Hindlimb muscle (tissue), 1 donor: ENCODE measurements at places on chromosomes 1 and 21. TPM values are rescaled to one million over a fixed set of nuclear protein-coding genes. Genes with fewer than 3 reads are reported as not detected.

Gene DIRAS3
- polyA plus RNA-seq = 3.9 TPM

Gene ANKRD65
- polyA plus RNA-seq = 24.7 TPM

Gene ADAM30
- not detected for polyA plus RNA-seq

Gene CCDC190
- polyA plus RNA-seq = 6.7 TPM

Gene PPP1R12B
- 75.6 TPM for polyA plus RNA-seq

Gene C1orf116
- 0.12 TPM for polyA plus RNA-seq

Gene TSPEAR
- 0.14 TPM for polyA plus RNA-seq

Gene C1QB
- polyA plus RNA-seq = 30.0 TPM

Gene MYOC
- 2.4 TPM for polyA plus RNA-seq

Gene RAB42
- polyA plus RNA-seq = 7.0 TPM

Gene PIGR
- 0.04 TPM for polyA plus RNA-seq

DNA sequence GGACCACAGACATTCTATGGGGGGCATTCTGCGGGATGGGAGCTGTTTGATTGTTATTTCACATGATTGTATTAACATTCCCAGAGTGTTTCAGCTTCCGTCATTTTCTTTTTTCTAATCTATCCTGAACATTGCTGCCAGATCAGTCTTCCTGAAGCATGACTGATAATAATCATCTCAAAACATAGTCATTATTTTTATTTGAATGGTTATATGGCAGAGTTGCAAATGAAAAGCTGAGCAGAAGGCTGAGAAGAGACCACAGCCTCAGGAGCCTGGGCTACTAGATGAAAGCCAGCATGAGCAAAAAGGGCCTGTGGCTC is 109.0 kb downstream of the ERG start:
- no peak for DNase-seq

GRCh38 chr1:183094351-183094750 is 71.1 kb downstream of the LAMC1 start:
- DNase-seq = no peak

DNA sequence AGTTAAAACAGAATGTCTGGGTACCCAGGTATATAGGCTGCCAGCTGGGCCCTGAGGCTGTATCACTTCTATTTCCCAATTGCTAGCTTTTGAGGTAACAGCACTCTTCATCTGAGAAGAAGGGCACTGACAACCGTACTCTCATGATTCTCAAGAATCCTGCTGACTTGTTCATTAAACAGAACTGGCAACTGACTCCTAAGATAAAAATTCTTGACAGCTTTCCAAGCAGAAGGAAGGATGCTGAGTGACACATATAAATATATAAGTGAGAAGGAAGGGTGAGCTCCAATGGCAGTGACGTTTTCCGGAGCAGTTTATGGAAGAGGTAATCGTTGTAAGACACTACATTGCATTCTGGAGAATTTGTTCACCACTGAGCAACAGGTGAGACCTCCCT is 48.1 kb upstream of the NRIP1 start:
- no peak for DNase-seq

DNA sequence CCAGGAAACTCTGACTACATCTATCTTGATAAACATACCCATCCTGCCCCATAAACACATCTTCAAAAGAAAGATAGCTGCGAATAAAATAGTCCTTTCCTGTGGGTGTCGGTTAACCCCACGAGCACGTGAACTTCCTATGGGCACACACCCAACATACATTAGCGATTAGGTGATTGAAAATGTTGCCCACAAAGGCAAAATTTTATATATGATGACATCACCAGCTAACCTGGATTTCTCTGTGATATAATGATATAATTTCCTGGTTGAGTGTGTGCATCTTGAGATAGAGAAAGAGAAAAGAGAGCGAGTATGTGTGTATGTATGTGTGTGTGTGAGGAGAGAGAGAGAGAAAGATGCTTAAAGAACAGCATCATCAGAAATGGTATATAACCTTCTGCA is 296.1 kb downstream of the PTPRC start:
- peak; percentile 49 for DNase-seq

DNA sequence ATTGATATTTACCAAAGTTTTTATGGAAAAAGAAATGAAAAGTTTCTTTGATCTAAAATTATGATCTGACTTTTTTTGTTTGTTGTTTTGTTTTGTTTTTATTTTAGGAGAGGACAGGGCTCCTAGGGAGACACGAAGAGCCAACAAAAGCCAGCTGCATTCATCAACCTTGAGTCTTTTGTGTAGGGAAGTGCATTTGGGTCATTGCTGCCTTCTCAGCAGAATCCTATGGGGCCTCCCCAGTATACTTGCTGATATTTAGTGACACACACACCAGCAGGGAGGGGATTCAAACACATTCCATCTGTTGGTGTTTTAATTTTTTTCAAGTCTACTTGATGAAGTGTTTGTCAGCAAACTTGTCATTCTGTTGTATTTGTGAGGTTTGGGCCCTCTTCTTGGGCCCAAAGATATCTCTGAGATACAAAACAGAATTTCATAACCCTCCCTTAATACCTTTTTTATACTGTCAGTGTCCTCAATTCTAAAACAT is 203.5 kb downstream of the NTNG1 start:
- DNase-seq = no peak

DNA sequence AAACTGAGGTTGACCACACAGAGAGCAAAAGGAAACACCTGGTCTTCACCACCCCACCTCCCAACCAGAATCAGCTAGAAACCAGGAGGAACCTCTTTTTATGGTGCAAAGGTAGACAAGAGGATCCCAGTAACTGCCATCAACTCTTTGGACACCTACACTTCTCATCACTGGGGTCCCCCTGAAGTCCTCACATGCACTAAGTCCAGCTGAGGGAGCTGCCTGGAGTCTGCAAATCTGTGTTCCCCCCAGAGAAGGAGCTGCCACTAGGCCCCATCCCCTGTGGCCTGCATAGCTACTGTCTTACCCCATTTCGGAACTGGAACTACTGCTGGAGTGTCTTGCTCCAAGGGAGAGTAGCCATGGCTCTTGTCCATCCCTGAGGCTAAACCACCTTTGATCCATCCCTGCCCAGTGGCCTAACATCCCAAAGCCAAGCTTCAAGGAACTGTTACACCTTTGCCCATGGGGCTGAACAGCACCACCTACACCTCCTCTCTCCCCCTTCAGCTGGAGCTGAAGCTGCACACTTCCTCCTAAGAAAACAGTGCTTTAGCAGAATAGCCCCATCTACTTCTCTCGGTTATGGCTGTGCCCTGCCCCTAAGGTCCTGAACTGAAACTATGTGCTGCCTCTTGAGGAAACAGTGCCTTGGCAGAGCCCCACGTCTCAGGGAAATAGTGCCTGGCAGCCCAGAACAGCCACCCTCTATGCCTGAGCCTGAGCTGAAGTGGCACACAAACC is 85.4 kb upstream of the CD53 start:
- DNase-seq = no peak

- DNase-seq = peak; percentile 93
Measured at GRCh38 chr1:226186124-226187018, at the start of gene ACBD3. Gene ACBD3, minus strand, starts transcription at chr1:226186741. Its CDS starts 66 bp downstream, at chr1:226186675.

GRCh38 chr1:226590614-226591013 is 42.0 kb downstream of the STUM start:
- no peak for DNase-seq

DNA sequence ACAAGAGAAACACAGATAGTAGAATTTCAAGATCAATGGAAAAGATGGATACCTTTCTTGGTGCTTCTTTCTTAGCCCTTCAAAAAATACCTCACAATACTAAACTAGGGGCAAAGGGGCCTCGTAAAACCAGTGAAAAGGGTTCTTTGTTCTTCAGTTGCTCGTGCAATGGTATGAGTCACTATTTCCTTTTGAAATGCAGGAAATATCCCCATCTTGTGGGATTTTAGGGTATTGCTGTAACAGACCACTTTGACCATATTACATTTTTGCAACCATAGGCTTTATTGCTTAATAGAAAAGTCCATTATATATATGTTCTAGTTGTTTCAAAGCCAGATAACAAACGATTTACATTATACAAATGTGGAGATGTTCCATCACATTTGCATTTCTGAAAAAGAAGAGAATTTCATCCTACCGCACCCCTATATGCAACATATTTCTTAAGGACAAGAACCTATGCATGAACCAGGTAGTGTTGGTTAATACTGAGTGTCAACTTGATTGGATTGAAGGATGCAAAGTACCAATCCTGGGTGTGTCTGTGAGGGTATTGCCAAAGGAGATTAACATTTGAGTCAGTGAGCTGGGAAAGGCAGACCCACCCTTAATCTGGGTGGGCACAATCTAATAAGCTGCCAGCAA is 88.6 kb upstream of the PKN2 start:
- no peak for DNase-seq

GRCh38 chr1:225880636-225881035 is 1.5 kb downstream of the TMEM63A start:
- DNase-seq = no peak

DNA sequence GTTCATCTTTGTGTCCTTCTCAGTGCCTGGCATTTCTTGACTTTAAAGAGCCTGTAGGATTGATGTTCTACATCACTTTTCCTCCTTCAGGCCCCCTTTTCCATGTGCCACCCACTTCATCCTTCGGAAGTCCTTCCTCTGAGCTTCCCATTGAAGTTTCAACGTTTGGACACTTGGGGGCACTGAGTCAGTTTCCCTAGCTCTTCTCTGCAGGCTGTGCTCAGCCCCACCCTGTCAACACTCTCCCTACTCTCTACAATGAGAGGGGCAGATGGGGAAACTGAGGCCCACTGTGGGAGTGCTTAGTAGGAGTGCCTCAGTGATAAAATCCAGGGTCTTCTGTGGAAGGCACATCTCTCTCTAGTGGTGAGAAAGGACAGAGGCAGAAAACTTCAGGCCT is 11.9 kb downstream of the KCNJ10 start:
- DNase-seq = no peak

GRCh38 chr1:236741753-236742152 is 53.3 kb upstream of the MTR start:
- DNase-seq = no peak

DNA sequence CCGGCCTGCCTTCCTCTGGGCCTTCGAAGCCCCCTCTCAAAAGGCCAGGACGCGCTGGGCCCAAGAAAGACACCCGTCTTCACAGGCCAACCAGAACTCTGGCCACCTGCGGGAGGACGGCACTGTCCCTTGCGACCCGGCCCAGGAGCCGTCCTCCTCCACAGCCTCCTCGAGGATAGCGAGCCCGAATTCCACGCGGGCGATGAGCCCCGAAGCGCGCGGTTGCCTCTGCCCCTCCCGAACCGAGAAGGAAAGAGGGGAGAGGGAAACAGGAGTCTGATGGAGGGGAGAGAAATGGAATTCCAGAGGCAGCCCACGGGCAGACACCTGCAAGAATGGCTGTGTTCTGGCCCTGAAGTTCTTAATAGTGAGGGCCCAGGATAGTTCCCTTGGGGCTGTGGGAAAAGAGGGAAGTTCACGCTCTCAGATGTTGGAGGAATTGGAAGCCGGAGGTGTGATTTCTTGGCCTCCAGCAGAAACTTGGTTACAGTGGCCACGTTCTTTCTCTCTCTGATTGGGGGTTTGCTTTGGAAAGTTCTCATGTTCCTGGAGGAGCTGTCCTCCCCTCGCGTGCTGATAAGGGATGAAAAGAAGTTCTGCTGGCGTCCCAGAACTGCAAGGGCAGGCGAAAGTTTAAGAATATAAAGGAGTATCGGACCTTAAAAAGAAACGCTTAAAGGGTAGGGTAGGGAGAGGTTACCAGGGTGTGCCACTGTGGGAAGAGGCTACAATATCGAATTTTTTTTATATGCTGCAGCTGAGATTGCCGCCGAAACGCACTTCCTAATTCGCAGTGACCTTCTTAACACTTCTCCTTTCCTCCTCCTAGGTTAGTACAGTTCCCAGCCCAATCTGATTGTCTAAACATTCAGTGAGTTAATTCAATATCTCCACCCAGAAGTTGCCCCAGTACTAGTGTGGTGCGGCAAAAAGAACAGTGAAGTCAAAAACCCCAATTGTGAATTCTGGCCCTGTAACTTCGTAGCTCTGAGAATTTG is 5.8 kb upstream of the SLC44A5 start:
- peak; percentile 22 for DNase-seq

DNA sequence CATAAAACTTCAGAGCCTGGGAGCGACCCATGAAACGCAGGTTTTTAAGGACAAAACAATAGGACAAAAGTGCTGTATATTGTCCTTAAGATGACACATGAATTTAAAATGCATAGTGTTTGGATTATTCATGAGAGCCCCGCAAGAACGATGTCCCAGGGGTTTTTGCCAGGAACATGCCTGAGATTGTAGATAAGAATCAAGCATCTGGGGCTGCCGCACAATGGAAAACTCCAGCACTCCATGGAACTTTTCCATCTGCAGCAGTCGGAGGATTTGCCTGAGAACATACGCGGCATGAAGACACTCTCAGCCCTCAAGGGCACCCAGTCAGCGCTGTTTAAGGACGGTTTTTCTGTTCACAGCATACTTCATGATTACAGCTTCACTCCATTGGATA is 5.3 kb upstream of the ERG start:
- DNase-seq = no peak

- no peak for DNase-seq
Measured at GRCh38 chr1:157781048-157781447, 4.1 kb upstream of the FCRL2 start.

- DNase-seq = no peak
Measured at GRCh38 chr21:44551340-44551961, at the start of gene KRTAP10-2. Gene KRTAP10-2, minus strand, starts transcription at chr21:44551505. Its CDS starts 47 bp downstream, at chr21:44551458.

- peak; percentile 73 for DNase-seq
Measured at GRCh38 chr1:236016083-236016482, 48.8 kb downstream of the NID1 start.

- DNase-seq = no peak
Measured at GRCh38 chr1:248825573-248825908, 174 bp downstream of the SH3BP5L start.

- DNase-seq = no peak
Measured at GRCh38 chr1:43671626-43672330, 21.8 kb downstream of the KDM4A start.
